ENCODE measurements at places on chromosomes 6 and 20.

GRCh38 chr6:42374018-42374669, 77.6 kb downstream of the TRERF1 start:
- no peak for DNase-seq

GRCh38 chr6:47453372-47453936, 24.1 kb upstream of the CD2AP start:
- DNase-seq: no peak

DNA sequence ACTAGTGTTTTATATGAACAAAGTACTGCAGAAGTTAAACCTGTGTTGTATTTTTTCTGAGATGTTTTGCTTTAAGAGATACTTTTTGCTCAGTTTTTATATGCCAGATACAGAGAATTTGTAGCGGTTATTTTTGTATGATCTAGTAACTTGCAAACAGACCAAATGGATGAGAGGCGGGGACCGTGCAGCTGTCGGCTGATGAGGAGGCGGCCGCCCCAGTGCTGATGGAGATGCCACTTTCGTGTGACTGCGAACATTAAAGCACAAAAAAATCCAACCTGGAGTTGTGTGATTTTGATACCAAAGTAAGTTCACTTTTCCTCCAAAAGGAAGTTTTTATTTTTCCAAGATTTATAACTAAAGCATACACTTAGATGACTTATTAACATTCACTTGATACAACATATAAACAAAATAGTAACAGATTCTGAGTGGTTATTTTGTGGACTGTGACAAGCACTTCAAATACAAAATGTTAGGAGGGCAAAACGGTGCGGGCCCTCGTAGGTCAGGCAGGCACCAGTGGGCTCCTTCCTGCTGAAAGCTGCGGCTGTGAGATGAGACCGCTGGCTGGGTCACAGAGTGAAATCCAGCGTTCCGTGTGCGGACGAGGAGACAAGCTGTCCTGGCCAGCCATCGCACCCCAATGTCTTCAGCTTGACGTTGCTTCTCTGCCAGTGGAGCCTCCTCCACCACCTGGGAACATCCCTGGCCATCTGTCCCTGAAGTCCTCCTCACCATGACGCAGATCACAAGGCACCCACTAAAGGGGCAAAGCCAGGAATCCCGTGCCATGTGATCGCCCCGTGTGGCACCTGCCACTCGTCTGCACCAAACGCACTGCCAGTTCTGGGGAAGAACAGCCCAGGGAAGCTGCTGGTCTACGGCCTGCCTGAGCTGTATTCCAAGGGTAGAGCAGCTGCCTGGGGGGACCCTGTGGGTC, 4.0 kb upstream of the OGFR start:
- no peak for DNase-seq

DNA sequence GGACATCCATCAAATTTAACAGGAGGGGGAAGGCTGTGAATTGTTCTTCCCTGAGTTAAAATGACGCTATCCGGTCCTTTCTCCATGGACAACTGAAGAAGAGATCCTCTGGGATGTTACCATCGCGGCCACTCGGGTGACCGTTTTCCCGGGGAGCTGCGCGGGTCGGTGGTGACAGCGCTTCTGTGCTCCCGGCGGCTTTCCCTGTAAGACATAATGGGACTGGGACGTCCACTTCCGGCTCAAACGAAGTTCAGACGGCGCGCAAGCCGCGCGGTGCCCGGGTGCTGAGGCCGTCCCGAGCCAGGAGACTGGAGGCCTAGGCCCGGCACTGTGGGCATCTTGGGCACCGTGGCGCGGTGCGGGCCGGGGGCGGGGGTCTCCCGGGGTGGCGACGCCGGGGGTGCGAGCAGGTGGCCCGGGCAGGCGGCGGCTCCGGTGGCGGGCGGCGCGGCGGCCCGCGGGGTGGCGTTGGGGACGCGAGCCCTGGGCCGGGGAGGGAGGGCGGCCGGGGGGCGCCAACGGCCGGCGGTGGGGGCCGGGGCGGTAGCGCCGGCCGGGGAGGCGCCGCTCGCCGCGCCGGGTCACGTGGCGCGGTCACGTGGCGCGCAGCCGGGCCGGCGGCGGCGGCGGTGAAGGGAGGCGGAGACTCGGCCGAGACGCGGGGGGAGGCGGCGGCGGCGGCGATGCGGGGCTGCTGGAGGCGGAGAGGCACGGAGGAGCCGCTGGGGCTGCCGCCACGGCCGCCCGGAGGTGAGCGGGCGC, 63.6 kb downstream of the GTF2H5 start:
- no peak for DNase-seq

DNA sequence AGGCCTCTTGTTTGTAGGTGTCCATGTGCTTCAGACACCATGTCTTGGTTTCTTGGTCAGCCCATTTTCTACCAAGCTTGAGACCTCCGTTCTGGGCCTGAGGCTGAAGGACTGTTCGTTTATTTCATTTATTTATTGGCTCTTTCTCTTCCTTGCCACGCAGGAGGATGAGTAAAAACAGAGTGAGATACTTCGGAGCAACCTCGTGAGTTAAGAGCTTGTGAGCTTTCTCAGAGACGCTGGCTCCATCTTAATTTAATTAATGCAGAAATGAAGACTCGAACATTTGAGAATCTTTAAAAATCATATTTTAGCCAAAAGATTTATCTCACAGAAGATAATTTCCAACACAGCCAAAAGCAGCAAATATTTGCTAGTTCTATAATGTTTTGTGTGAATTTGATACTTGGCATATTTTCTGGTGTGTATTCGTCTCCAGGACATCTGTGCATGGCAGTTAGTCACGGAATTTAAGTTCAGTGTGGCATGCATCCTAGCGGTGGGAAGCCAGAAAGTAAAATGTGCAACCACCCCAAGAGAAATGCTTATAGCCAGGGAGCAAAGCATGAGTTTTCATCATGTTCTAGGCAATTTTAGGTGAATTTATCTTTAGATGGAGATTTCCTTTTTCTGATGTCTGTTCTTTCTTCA, 76.0 kb downstream of the THBS2 start:
- DNase-seq: no peak

DNA sequence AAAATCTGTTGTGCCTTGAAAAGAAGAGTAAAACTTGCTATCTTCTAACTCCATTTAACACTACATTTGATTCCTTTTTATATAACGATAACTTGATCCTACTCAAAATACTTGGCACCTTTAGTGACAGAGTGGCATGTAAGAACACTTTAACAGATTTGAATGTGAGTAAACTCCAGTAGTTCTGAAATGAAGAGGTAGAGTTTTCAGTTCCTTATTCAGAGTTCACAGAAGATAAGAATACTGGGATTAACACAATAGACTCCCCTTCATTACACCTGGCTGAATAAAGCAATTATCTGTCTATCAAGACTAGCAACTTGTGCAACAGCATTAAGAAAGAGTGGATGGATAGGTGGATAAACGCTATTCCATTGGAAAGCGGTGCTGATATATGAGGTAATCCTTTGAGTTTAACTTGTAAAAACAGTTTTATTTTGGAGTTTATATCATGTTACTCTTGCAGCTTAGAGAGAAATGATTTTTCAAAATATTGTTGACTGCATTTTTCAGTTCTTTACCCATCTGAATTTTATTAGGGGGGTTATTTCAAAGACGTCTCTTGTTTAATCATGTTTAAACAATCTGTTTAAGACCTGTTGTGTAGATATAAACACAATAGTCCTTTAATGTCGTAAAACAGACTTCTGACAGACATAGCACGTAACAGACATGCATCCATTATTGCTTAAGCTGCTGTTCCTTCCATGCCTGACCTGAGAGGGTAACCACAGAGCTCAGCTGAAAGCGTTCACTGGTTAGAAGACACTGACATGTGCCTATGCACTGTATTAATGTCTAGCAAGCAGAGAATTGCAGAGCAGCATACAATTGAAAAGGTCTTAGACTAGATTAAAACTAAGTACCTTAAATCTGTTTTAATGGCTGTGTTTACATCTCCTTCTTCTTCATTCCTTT, 102.4 kb upstream of the SUPT3H start:
- DNase-seq: no peak

DNA sequence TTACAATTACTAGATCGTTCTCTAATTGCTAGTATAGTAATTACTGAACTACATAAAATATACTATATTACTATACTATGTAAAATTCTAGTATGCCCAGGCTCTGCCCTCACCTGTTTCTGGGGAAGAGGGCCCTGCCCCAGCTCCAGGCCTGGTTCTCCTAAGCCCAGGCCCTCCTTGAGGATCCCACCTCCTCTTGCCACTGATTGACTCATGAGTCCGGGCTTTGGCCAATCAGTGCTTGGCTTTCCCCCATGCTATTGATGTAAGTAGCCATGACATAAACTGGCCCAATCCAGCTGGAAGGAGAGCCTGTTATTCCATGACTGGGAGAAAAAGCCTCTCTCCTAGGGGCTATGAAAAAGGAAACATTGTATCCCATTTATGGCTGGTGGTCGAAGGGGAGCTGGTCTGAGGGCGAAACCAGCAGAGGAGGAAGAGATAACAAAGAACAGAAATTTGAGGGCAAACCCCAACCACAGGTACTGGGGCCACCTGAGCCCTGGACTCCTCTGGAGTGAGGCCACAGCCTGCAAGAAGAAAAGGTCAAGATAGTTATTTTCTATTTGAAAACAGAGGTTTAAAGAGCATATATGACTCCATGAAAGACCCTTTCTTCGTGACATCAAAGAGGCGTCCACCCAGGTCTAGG, 129.3 kb upstream of the CD93 start:
- DNase-seq: no peak

DNA sequence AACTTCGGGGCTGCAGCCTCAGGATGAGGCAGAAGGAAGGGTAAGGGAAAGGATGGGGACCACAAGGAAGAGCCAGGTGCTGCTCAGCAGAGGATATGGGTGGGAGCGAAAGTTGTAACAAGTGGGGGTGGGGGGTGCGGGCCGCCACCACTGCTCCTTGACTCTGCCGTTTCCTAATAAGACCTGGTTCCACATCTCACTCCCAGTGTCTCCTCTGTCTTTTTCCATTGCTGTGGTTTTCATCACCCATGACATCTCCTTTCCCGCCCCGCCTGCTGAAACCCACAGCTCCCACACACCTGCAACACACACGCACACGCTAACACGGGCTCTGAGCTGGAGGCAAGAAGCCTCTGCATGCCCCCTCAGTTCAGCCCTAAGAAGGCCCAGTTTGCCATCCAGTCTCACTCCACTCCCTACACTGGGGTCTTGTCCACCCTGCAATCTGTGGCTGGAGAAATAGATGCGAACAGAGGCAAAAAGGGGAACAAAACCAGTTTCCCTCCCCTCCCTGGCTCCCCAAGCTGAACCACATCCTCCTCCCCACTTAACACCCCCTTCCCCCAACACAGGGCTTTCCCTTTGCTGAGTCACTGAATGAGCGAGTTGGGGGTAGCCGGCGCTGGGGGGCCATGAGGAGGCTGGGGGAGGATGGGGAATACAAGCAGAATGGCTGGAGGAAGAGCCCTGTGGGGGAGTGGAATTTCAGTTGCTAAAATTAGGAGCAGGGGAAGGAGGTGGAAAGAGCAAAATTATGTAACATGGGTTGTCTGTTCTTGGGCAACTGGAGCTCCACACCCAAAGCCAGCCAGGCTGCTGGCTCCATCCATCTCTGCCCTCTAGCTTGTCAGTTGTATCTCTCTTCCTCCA, 11.5 kb downstream of the NFKBIL1 start:
- DNase-seq: no peak

GRCh38 chr20:9214685-9215084, 145.8 kb downstream of the PLCB4 start:
- no peak for DNase-seq

- no peak for DNase-seq
Observed at GRCh38 chr20:50227506-50227905, 36.9 kb downstream of the CEBPB start.

- no peak for DNase-seq
Observed at GRCh38 chr20:18524646-18525045, 16.9 kb downstream of the SEC23B start.

DNA sequence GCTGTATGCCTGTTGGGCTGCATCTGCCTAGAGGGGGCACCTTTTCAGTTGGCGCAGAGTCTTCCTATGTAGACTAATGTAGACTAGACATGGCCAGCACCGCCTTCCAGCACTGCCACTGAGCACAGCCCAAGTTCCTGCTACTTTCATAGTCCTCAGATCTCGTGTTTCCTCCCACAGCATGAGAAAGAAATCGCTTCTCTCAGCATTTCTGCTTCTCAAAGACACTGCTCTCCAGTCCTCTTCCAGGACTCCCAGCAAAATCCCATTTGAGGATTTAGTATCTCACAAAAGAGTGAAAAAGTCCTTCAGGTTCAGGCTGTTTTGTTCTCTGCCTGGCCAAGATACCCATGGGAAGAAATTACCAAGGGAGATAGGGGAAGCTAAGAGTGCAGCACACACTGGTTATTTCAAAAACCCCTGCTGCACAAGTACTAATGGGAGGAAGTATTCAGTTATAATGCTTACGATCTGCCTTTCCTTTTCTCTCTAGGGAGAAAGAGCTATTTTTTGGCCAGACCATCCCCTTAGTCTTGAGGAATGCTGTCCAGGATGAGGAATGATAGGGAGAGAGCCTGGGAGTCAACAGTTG, 35.7 kb downstream of the OGFRL1 start:
- DNase-seq: no peak

GRCh38 chr6:7086488-7086887, 21.3 kb upstream of the RREB1 start:
- no peak for DNase-seq

DNA sequence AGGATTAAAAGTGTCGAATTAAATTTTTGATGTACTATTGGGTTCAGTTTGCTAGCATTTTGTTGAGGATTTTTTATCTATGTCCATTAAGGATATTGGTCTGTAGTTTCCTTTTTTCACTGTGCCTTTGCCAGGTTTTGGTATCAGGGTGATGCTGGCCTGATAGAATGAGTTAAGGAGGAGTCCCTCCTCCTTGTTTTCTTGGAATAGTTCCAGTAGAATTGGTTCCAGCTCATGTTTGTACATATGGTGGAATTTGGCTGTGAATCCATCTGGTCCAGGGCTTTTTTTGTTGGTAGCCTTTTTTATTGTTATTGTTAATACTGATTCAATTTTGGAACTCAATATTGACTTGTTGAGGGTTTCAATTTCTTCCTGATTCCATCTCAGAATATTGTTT, 141.8 kb downstream of the SIM1 start:
- DNase-seq: no peak
